Lung (tissue), 17 donors: ENCODE measurements at places on chromosomes 2 and 18. TPM values are rescaled to one million over a fixed set of nuclear protein-coding genes. Genes with fewer than 3 reads are reported as not detected.

The OLA1 gene
- polyA plus RNA-seq, result 56.9 TPM

The CNGA3 gene
- polyA plus RNA-seq, result 0.13 TPM

The B3GNT7 gene
- polyA plus RNA-seq, result 22.2 TPM

The MAPK4 gene
- 1.8 TPM for polyA plus RNA-seq

The SERPINB10 gene
- polyA plus RNA-seq, result 0.96 TPM

The ARHGAP15 gene
- polyA plus RNA-seq, result 13.4 TPM

The CXXC1 gene
- polyA plus RNA-seq, result 66.5 TPM

The SPP2 gene
- not detected for polyA plus RNA-seq

The ANKRD23 gene
- polyA plus RNA-seq, result 2.4 TPM

The ZNF516 gene
- polyA plus RNA-seq, result 8.4 TPM

The NAB1 gene
- 14.3 TPM for polyA plus RNA-seq

The CTDP1 gene
- 18.8 TPM for polyA plus RNA-seq

The FER1L5 gene
- 0.16 TPM for polyA plus RNA-seq

The RBM44 gene
- 0.96 TPM for polyA plus RNA-seq

The SLC23A3 gene
- polyA plus RNA-seq, result 1.7 TPM

The EMX1 gene
- 0.02 TPM for polyA plus RNA-seq

The RIT2 gene
- not detected for polyA plus RNA-seq

The RFTN2 gene
- polyA plus RNA-seq, result 0.40 TPM

The GPR35 gene
- polyA plus RNA-seq, result 3.9 TPM

The XRCC5 gene
- 67.3 TPM for polyA plus RNA-seq

The GPR39 gene
- 9.8 TPM for polyA plus RNA-seq

The CNDP1 gene
- polyA plus RNA-seq, result 0.08 TPM
